Stimulated activated CD8-positive, alpha-beta memory T cell treated with anti-CD3 and anti-CD28 coated beads, Interleukin-7, amount 100 ng/mL, for 24 hours (primary cell): ENCODE measurements at places on chromosomes 11 and 22.

- no peak for DNase-seq
Observed at GRCh38 chr11:69924308-69925161, 105.3 kb upstream of the FGF3 start.

DNA sequence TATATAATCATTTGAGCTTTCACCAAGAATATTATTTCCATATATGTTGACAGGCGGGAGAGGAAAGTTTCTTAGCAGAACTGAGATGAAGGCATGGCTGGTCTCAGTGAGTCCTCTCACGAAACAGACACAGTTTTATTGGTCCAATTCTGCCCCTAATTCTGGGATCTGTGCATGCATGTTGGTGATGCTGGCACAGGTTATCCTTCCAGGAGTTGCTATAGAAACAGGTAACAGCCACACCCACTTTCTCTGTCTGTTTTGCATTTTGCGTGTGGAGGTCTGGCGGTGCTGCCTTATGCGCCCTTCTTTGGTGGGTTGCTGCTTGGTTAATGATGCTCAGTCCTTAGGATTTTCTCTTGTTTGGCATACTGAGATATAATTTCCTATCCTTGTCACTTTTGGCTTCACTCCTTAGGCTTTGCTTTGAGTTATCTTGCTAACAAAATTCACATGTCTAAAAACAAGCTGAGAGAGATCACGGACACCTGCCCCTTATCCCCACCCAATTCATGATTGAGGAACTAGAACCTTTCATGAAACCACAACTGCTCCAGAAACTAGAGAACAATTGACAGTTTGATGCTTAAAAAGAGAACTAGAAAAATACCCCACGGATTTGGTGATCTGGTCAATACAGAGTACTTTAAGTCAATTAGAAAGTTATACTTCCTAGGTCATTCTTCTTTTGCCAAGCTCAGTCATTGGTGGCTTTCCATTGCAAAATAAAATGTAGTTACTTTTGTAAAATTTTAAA, 189.3 kb downstream of the FAT3 start:
- DNase-seq = no peak

GRCh38 chr11:1830004-1830321, 4.8 kb upstream of the SYT8 start:
- DNase-seq = no peak

DNA sequence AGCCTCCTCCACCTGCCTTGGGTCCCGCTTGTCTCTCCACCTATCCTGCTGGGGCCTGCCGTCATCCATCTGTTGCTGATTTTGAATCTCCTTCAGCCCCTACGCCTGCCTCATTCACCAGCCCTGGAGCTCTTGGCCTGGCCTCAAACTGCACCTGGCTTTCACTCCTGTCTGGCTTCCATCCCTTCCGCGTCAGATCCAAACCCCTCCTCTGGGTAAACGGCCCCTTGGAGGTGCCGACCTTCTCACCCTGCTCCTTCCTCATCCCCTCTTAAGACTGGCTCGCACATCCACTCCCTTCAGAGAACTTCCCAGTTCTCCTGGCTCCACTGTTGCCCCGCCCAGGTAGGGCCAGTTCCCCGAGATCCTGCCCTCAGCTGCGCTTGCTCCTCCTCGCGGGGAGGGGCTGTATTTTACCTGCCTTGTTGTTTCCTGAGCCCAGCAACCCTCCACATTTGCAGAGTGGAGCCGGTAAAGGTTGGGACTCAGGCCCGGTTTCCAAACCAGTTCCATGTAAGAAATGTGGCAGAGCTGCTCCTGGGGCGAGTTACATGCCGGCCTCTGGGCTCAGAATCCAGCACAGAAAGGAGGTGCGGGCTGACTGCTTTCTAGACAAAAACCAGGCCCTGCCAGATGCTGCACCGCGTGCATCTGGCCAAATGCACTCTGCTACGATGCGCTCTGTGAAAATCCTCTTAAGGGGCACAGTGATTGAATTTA, 13.9 kb upstream of the SHANK2 start:
- no peak for DNase-seq

DNA sequence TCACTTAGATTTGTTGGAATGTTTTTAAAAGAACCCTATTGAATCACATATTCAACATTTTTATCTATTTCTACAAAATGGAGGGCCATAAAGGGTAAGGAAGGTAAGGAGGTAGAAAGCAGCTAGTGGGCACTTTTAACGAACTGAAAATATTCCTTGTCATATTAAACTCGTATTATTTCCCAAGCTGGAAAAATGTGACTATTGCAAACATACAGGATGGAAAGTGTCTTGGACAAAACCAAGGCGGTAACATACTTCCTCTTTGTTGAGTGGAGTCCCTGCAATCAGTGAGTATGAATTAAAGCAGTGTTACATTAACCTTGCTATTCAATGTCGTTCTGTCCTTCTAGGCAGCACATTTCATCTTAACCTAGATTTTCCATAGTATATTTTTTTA, 165.6 kb downstream of the RCN1 start:
- no peak for DNase-seq

GRCh38 chr11:133918608-133919260, 38.0 kb downstream of the IGSF9B start:
- DNase-seq = no peak

DNA sequence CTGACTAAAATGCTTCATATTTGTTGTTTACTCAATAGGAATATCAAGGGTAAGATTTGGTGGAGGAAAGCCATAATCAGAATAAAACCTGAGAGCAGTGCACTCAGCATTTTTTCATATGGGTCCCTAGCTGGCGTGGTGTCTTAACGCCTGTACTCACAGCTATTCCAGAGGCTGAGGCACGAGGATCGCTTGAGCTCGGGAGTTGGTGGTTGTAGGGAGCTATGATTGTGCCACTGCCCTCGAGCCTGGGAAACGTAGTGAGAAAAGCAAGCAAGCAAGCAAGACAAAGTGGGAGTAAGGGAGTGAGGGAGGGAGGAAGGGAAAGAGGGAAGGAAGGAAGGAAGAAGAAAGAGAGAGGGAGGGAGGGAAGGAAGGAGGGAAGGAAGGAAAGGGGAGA, 242.5 kb downstream of the OR4C45 start:
- DNase-seq = no peak

GRCh38 chr22:26851125-26851524, 193.7 kb downstream of the MIAT start:
- DNase-seq = no peak

- DNase-seq = no peak
Observed at GRCh38 chr11:10727146-10727851, 23.7 kb upstream of the CTR9 start.

DNA sequence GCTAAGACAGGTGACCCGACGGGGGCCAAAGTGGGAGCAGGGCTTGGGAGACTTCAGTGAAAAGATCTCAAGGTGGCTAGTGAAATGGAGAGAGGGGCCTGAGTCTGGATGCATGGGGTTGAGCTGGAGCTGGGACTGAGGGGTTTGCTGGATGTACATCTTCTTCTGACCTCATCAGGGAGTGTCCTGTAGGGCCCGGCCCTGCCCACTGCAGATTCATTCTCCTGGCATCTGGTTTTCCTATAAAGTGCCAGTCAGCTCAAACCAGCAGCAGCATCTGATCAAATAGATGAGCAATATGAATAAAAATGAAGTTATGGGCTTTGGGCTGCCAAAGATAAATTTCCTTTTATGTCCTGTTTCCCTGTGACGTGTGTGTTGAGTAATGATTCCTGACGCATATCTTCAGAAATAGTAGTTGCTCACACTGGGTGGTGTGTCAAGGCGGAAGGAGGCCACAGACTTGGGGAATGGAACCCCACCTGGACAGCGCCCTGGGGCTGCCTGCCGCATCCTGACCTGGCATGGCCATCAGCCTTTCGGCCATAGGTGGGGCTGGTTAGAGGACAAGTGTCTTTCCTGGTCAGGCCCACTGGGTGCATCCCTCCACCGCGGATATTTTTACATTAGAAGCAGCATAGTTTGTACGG, 135.4 kb downstream of the OSBP2 start:
- DNase-seq = no peak

DNA sequence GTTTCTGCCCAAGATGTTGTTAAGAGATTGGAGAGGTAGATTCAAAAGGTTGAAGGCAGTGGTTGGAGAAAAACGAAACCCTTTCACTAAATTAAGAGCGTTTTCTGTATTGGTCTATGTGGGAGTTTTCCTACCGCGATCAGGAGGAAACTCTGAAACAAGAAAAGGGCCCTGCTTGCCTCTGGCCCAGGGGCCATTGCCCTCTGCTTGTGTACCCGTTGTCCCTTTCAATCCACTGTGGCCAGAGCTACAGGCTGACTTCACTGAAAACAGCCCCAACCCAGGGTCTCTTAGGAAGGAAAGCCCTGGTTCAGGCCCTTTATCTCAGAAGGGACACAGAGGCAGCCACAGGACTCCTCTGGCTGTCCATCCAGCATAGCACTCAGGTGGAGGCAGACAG, 99.1 kb downstream of the CSNK2A3 start:
- no peak for DNase-seq

GRCh38 chr22:47293368-47294221, 531.1 kb downstream of the TBC1D22A start:
- no peak for DNase-seq

GRCh38 chr11:128116885-128117284, 470.5 kb downstream of the ETS1 start:
- no peak for DNase-seq

GRCh38 chr11:87187076-87187475, 149.3 kb downstream of the TMEM135 start:
- no peak for DNase-seq

- DNase-seq = no peak
Observed at GRCh38 chr11:19817870-19818269, 105.2 kb downstream of the NAV2 start.

DNA sequence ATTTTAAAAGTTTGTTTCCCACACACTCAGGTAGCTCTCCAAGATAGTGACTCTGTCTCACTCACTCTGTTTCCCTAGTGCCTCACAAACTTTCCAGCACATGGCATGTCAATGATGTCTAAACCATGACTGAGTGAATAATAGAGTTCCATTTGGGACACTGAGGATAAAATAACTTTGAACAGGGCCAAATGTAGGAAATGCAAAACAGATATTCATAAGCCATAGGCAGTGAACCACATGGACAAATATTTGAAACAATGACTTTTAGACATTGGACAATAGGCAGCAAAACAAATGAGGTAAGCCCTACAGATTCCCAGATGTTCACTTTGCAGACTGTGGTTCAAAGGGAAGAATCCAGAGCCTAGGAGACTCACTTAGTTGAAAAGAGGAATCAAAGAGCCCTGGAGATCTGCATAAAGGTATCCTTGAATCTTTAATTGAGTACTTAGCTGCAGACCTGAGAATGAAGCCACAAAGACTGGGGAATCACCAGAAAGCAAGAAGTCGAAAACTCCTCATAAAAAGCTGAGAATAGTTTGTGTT, 173.3 kb downstream of the FAM76B start:
- no peak for DNase-seq

- DNase-seq = no peak
Observed at GRCh38 chr11:114472661-114473060, 33.4 kb downstream of the REXO2 start.
